ENCODE measurements at places on chromosomes 1 and 21. TPM values are rescaled to one million over a fixed set of nuclear protein-coding genes. Genes with fewer than 3 reads are reported as not detected.

Gene CFAP74
- not detected for total RNA-seq

Gene SPRR2A
- total RNA-seq, result not detected

Gene TCHH
- total RNA-seq, result under 0.01 TPM

Gene KRTAP19-1
- total RNA-seq, result not detected

Gene COA6
- 20.1 TPM for total RNA-seq

Gene NES
- 6.1 TPM for total RNA-seq

Gene SPRR5
- total RNA-seq, result not detected

Gene CYP4A22
- total RNA-seq, result not detected

Gene ELF3
- total RNA-seq, result 0.18 TPM

Gene GBP6
- total RNA-seq, result not detected

All from smooth muscle cell of bladder (primary cell).